NCI-H1092 (cell line): ENCODE measurements at places on chromosomes 7 and 10.

- DNase-seq, result no peak
These were observed 220.7 kb downstream of the ADK start for GRCh38 chr10:74371696-74372095.

DNA sequence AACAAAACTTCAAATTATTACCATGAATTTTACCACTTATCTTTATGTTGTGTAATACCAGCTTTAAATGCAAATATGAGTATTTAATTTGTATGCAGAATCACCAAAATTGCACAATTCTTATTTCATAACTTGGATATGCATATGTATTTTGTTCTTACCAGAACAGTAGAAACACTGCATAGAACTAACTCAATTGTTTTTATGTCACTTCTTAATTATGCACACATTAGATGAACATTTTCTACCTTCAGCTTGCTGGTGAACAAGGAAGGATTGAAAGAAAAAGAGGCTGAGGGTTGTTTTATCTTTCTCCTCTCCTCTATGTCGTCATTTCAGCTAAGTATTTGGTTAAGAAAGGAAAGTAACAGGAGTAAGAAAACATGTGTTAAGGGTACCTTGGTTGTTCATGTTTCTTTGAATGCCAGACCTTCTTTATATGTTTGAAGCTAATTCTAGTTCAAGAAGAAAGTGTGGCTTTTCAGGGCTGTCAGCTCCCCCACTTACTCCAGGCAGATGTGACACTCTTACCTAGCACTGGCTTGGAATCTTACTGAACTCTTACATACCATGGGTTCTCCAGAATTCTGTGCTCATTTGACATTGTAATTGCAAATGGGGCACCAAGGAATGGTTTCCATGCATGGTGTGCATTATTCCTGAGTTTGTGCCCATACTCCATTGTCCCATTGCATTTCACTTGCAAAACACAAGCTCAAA lies 148.5 kb downstream of the TSPAN12 start:
- no peak for DNase-seq

GRCh38 chr7:111642373-111642772 lies 80.1 kb upstream of the IMMP2L start:
- no peak for DNase-seq

GRCh38 chr10:97895915-97896314 lies 46.3 kb downstream of the GOLGA7B start:
- DNase-seq, result no peak

DNA sequence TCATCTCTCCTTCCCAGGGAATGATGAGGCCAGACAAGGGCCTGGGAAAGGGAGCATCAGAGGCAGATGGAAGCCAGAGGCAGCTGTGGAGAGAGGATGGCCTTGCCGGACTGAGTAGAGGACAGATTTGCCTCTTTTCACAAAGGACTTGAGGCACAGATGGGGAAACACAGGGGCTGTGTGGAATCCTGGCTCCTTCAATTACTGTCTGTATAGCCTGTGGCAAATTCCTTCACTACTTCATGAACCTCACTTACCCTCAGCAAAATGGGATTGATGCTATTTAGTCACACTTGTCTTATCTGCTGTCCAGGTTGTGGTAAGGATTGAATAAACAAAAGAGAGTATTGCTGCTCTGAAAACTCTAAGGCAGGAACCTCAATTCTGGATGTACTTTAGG lies 40.3 kb downstream of the SLC25A28 start:
- DNase-seq, result no peak

GRCh38 chr10:101176577-101176976 lies 45.5 kb downstream of the TLX1 start:
- no peak for DNase-seq

DNA sequence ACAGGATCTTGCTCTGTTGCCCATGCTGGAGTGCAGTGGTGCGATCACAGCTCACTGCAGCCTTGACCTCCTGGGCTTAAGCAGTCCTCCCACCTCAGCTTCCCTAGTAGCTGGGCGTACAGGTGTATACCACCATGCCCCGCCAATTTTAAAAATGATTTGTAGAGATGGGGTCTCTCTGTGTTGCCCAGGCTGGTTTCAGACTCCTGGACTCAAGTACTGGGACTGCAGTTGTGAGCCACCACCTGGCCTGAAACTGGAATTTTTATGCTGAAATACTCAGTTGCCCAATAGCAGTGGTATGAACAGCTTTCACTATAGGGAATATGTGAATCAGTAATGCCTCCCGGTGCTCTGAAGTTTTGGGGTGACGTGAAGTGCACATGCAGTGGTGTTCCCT lies 7.6 kb downstream of the ZRANB1 start:
- DNase-seq, result no peak

DNA sequence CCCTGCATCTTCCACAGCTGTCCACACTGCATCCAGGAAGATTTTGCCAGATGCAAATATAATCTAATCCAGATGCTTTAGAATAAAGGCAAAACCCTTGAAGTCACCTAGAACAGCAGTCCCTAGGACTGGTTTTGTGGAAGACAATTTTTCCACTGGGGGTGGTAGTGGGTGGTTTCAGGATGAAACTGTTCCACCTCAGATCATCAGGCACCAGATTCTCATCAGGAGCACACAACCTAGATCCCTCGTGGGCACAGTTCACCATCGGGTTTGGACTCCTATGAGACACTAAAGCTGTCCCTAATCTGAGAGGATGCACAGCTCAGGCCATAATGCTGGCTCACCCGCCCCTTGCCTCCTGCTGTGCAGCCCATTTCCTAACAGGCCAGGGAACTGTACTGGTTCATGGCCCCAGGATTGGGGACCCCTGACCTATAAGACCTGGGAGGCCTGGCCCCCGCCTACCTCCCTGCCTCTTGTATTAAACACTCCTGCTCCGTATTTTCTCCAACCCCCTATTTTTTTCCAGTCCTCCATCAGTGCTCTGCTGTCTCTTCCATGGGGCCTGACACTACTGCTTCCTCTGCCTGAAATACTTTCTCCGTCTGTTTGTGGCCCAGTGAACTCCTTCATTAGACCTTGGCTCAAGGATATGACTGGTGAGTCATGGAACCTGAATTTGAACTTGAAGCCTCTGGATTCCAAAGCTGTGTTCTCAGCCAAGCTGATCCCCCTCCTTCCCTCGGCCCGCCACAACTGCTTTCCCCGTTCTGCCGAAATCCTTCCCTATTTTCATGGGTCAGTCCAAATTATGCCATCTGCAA lies 79.9 kb upstream of the RHEB start:
- DNase-seq, result no peak

- peak; percentile 40 for DNase-seq
These were observed 83.2 kb upstream of the PRR15 start for GRCh38 chr7:29480451-29480850.

DNA sequence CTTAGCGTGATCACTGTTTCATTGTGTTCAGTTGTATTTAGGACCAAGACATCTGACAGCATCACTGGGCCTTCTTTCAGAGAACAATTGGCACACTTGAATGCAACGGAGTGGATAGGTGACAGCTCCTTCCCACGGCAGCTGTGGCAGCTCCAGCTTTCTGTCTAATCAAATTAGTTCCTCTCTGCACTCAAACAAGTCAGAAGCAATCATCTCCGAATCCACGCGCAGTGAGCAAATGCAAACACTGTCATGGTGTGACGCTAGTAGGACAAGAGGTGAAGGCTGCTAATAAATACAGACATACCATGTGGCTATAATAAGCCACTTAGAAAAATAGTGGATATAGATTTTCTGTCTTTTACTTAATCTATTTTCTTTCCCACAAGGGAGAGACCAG lies 542.4 kb downstream of the ACTR3B start:
- no peak for DNase-seq

DNA sequence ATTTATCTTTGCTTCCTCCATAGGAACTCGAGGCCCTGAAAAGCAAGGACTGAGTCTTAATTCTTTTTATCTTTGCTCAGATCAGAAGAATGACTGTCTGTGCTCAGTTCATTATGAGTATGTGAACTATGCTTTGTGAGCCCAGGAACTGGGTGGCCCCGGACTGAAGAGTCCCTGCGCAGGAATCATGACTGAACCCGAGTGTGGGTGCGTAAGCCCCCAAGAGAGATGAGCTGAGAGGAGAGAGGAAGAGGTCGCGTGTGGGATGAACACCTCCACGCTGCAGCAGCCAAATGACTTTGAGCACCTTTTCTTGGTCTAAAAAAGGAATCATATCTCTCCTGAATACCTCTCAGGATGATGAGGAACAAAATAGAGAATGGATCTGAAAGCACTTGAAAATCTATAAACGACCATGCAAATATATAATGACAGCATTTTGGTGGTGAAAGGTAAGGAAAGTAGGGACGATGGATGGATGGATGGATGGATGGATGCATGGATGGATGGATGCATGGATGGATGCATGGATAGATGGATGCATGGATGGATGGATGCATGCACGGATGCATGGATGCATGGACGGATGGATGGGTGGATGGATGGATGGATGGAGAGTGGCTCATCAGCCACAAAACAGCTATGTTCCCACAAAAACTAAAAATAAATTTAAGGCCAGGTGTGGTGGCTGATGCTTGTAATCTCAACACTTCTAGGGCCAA lies 19.8 kb downstream of the FAM171A1 start:
- no peak for DNase-seq

DNA sequence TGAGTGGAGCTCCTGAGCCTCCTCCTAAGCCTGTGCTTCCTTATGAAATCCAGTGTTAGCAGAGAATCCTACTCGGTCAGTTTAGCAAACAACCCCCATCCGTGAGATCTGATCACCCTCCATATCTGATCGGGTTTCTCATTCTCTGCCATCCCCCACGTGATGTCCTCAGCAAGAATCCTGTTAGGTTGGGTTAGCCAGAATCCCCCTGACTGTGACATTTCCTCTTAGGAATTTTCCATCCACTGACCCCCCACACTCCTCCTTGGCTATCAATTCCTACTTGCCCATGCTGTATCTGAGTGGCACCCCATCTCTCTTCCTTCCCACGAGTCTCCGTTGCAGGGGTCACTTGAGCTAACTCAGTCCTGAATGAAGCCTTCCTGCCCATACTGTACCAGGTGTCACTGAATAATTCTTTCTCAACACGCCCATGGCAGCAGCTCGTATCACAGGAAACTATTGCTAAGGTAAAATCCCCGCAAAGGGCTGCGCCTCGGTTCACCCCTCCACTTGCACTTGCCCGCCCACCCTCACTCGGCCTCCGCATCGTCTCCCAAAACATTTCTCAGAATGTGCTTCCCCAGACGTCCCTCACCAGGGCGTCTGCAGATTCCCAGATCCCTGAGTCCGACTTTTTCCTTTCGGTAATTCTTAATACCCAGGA lies 44.1 kb downstream of the MYOF start:
- no peak for DNase-seq

DNA sequence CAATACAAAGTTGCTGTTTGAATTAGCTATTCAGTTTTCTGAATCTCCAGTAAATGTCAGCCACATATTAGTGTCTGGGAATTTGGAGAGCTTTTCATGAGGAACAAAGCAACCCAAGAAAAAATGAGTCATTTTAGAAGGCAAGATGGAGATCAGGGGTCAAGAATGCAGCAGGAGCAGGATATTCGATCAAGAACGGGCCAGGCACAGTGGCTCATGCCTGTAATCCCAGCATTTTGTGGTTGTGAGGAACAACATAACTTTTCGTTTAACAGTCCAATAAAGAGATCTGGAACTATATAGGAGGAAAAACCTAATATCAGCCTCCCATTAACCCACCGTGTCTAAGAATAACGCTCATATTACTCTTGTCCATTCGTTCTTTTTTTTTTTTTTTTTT lies 600.5 kb downstream of the MAGI2 start:
- DNase-seq, result no peak

- DNase-seq, result no peak
These were observed 15.5 kb downstream of the AOAH start for GRCh38 chr7:36708767-36709166.

DNA sequence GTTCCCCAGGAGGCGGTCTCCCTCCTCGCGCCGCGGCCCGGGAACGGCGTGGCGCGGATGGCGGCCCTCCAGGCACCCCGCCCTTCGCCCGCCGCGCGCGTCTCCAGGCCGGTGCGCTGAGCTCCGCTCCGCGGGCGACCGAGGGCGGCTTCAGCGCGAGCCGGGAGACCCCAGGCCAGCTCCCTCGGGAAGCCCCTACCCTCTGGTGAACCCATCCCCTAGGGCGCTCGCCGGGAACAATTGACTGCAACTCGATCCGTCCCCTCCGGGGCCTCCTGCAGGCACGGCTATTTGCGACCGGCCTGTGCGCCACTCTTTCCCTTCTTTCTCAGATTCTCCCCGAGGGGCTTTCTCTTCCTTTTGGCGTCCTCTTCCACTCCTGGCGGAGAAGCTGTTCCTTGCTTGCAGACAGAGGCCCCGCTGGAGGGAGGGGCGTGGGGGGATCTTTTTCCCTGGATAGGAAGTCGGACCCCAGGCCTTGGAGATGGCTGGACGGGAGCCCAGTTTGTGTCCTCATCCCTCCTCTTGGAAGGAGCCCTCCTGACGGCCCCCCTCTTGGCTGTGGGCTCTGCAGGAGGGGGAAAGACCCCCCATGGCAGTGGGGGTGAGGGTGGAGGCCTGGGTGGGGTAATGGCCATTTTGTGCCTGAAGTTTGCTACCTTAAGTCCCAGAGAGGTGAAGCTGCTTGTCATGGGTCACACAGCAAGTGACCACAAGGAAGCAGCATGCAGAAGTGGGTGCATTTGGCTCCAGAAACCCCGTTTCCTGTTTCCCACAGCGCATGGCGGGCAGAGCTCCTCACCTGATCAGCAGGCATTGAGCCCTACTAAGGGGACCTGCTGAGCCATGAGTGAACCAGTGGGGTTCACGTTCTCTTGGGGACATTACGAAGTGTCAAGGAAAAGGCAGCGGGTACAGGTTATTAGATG lies 171.2 kb upstream of the TNRC18 start:
- DNase-seq, result peak; percentile 51

GRCh38 chr10:121734589-121735045 lies 136.4 kb upstream of the FGFR2 start:
- peak; percentile 8 for DNase-seq

- DNase-seq, result no peak
These were observed 63.5 kb downstream of the SRI start for GRCh38 chr7:88156356-88156755.

GRCh38 chr10:23994459-23995046 lies 214.4 kb upstream of the KIAA1217 start:
- no peak for DNase-seq

DNA sequence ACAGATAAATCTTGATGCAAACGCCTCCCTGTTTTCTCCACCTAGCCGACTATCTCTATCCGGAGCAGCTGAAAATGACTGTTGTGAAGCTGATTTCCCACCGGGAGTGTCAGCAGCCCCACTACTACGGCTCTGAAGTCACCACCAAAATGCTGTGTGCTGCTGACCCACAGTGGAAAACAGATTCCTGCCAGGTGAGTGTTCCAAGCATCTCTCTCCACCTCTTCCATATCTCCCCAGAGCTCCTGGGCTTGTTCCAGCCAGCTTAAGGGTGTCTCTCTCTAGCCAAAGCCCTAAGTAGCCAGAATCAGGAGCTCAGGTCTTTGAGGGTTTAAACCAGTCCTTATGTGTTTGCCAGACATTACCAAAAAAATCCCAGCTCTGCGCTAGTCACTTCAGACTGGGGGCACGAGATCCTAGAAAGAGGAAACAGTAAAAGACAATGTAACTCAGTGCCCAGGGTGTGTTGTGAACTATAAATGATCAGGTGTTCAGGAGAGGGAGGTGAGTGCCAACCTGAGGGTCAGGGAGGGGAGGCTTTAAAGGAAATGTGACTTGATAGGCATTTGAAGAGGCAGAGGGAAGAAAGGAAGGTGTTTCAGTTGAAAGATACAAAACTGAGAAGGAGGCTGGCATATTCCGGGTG lies 4.4 kb downstream of the PLAU start:
- no peak for DNase-seq

- DNase-seq, result no peak
These were observed 66.7 kb downstream of the HHEX start for GRCh38 chr10:92756201-92757065.
